ENCODE measurements at places on chromosomes 12 and 14. TPM values are rescaled to one million over a fixed set of nuclear protein-coding genes. Genes with fewer than 3 reads are reported as not detected.

Gene MPHOSPH9
- 22.7 TPM for total RNA-seq

Gene BDKRB2
- 0.25 TPM for total RNA-seq

Gene IL22
- total RNA-seq = not detected

Gene FAM181A
- total RNA-seq = not detected

Gene ALX1
- total RNA-seq = not detected

Gene HSPA2
- 69.5 TPM for total RNA-seq

Gene IL26
- total RNA-seq = not detected

Gene TGM1
- 0.91 TPM for total RNA-seq

Gene CCDC197
- total RNA-seq = 0.97 TPM

Gene NR1H4
- not detected for total RNA-seq

Gene AQP5
- total RNA-seq = 0.44 TPM

Gene ADCY4
- 36.5 TPM for total RNA-seq

Gene GPR65
- 0.21 TPM for total RNA-seq

Gene YLPM1
- total RNA-seq = 44.8 TPM

Gene SERPINA5
- 0.61 TPM for total RNA-seq

GRCh38 chr12:15558915-15559528, 230.2 kb downstream of the EPS8 start:
- H3K4me3 ChIP-seq = no peak overlapping the region
- H3K4me1 ChIP-seq = peaks cover 26% of the 10 kb centered on the region
- H3K36me3 ChIP-seq = no peaks in the 10 kb centered on the region

DNA sequence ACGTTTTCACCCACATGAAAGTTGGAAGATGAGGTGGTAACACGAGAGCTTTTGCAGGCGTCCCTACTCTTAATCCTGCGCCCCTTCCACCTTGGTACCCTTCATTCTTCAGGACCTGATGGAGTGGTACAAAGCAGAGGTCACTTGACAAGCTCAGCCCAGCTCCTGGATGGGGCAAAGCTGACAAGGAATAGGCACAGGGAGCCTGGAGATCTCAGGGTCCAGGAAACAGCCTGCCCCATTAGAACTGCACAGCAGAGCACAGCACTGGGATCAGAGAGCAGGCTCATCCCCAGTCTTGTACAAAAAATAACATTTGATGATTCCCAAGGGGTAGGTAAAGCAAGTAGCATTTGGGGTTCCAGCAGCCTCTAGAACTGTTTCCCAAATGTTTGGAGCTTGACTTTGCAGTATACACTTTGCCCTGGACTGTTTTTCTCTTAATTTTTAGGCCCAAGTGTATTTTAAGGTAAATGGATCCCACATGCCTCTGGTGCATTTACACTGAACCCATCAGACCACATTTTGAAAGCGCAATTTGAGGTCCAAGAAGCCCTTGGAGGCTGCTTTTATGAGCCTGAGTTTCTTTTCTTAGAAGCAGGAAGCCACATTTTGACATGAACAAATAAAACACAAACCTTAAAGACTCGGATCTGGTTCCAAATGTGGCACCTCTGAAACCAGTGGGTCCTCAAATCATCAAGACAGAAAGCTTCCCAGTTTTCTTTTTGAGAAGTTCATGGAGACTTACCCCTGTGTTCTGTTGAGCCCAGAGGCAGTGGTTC, 633 bp downstream of the TC2N start:
- H3K4me1 ChIP-seq = peaks cover under 1% of the 10 kb centered on the region
- DNase-seq = no peak
- no peak overlapping the region for H3K27ac ChIP-seq
- H3K4me3 ChIP-seq = no peak overlapping the region

DNA sequence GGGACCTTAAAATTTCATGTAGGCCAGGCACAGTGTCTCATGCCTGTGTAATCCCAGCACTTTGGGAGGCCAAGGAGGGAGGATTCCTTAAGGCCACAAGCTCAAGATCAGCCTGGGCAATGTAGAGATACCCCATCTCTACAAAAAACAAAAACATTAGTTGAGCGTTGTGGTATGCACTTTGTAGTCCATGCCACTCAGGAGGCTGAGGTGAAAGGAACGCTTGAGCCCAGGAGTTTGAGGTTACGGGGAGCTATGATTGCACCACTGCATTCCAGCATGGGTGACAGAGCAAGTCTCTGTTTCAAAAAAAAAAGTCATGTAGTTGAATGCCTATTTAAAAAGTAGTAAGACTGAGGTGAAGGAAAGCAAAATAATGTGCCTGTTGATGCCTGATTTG, 83.5 kb downstream of the TTC6 start:
- H3K4me1 ChIP-seq = no peaks in the 10 kb centered on the region
- H3K27ac ChIP-seq = no peak overlapping the region
- no peaks in the 10 kb centered on the region for H3K36me3 ChIP-seq

DNA sequence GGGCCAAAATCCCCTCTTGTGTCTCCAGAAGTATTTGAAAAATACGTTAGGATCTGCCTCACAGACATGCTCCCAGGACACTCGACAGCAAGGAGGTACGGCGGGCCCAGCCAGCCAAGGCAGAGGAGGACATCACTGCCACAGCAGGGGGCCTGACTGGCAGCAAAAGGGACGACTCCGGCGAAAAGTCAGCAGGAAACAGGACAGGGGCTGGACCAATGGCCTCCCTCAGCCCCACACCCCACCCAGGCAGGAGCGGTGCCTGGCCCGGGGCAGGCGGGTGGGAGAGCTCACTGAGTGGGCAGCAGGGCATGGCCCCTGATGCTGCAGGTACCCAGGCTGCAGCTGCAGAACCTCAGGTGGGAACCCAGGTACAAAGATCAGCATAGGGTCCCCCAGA, 17.8 kb downstream of the BRF1 start:
- DNase-seq = no peak
- no peaks in the 10 kb centered on the region for H3K36me3 ChIP-seq
- no peaks in the 10 kb centered on the region for H3K27me3 ChIP-seq
- H3K4me3 ChIP-seq = no peak overlapping the region
- H3K27ac ChIP-seq = no peak overlapping the region
- H3K4me1 ChIP-seq = no peaks in the 10 kb centered on the region

GRCh38 chr12:110548678-110549077, 34.4 kb downstream of the PPTC7 start:
- H3K36me3 ChIP-seq = peaks cover 16% of the 10 kb centered on the region
- H3K4me1 ChIP-seq = peaks cover 25% of the 10 kb centered on the region
- no peak overlapping the region for H3K4me3 ChIP-seq
- H3K27me3 ChIP-seq = no peaks in the 10 kb centered on the region
- H3K27ac ChIP-seq = peak overlapping the region; percentile 65

- H3K4me1 ChIP-seq = peaks cover 82% of the 10 kb centered on the region
- H3K36me3 ChIP-seq = no peaks in the 10 kb centered on the region
- H3K27me3 ChIP-seq = no peaks in the 10 kb centered on the region
- H3K27ac ChIP-seq = peak overlapping the region; percentile 96
- peak overlapping the region; percentile 99 for H3K4me3 ChIP-seq
Observed at GRCh38 chr12:56721216-56721615, 3.9 kb downstream of the NACA start.

- H3K4me3 ChIP-seq = no peak overlapping the region
- no peak overlapping the region for H3K27ac ChIP-seq
- H3K27me3 ChIP-seq = no peaks in the 10 kb centered on the region
- H3K36me3 ChIP-seq = no peaks in the 10 kb centered on the region
- DNase-seq = no peak
- H3K4me1 ChIP-seq = peaks cover 6% of the 10 kb centered on the region
Observed at GRCh38 chr12:58420503-58420902, 479.1 kb downstream of the ATP23 start.

GRCh38 chr12:63394983-63395382, 244.0 kb upstream of the AVPR1A start:
- no peaks in the 10 kb centered on the region for H3K36me3 ChIP-seq
- DNase-seq = no peak
- H3K27me3 ChIP-seq = no peaks in the 10 kb centered on the region
- no peak overlapping the region for H3K4me3 ChIP-seq
- no peak overlapping the region for H3K27ac ChIP-seq

DNA sequence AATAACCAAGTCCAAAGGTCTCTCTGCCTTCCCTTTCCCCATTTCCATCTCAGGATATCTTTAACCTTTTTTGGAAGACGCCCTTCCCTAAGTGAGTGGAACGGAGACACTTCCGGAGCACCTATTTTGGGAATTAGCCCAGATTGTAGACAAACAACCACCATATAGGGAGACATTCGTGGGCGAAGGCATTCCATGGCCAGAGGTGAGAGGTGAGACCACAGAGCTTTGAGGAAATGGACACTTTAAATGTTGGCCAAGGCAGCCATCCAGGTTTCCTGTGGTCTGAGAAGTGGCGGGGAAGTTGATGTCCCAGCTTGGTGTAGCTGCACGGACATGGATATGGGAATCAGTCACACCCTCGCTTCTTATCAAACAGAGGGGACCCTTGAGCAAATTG, 69.4 kb upstream of the BDKRB2 start:
- no peak overlapping the region for H3K4me3 ChIP-seq
- peak overlapping the region; percentile 40 for H3K27ac ChIP-seq
- peak; percentile 28 for DNase-seq
- H3K27me3 ChIP-seq = no peaks in the 10 kb centered on the region
- H3K4me1 ChIP-seq = no peaks in the 10 kb centered on the region

GRCh38 chr12:126558810-126559209, 1493.6 kb downstream of the AACS start:
- no peaks in the 10 kb centered on the region for H3K27me3 ChIP-seq
- H3K27ac ChIP-seq = no peak overlapping the region
- no peak overlapping the region for H3K4me3 ChIP-seq

DNA sequence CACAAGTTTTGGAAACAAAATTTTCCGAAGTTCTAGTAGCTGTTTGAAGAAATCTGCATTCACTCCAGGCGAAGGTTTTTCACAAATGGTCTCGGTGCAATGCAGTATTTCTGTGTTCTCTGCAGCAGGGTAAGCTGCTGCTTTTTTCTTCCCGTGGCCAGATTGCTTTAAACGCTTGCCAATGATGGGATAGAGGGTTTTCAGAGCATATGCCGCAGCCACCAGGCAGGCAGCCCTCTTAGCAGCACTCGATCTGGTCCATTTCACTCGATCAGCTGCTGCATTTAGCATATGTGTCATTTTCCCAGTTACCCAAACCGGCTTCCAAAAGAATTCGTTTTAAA, 315 bp downstream of the ABCD2 start:
- H3K4me3 ChIP-seq = peak overlapping the region; percentile 55
- no peaks in the 10 kb centered on the region for H3K27me3 ChIP-seq
- no peaks in the 10 kb centered on the region for H3K4me1 ChIP-seq
- H3K27ac ChIP-seq = peak overlapping the region; percentile 84
- DNase-seq = no peak

DNA sequence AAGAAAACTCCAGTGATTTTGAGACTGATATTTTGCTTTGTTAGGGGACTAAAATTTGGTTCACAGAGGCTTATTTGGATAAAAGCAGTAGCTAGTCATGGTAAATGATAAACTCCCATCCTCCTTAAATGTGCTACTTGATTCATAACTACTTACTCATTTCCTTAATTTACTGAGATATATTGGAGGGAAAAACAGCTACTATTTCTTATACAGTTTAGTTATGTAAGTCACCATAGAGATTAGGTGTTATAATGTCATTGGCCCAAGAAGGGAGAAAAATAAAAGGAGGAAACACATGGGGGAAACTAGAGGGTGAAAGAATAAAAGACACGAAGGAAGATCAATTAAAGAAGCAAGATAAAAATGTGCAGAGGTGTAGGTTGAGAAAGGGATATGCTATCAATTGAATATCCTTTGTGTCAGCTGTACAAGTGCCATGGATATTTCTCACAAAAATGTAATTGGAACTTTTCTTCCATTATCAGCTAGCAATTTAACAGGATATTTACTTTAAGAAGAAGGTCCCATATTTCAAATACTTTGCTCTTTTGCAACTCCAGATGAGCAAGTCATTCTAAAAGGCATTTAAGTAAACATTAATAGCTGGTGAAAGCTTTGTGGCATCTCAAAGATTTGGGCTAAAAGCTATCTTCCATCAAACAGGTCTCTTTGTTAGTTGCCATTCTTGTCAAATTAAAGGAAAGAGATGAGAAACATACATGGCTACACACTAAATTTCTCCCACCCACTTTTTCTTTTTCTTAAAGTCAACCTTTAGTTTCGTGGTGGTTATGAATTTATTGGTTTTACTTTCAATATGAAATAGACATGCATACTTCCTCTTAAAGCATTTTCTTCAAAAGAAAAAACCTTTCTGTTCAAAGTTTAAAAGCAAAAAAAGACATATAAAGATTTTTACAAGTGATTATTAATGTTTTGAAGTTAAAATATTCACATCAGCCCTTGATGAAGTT, 439.5 kb downstream of the CCER1 start:
- no peaks in the 10 kb centered on the region for H3K4me1 ChIP-seq
- H3K4me3 ChIP-seq = no peak overlapping the region
- H3K27me3 ChIP-seq = no peaks in the 10 kb centered on the region
- H3K36me3 ChIP-seq = no peaks in the 10 kb centered on the region
- no peak overlapping the region for H3K27ac ChIP-seq

- no peaks in the 10 kb centered on the region for H3K27me3 ChIP-seq
- DNase-seq = no peak
- H3K4me3 ChIP-seq = no peak overlapping the region
- H3K27ac ChIP-seq = no peak overlapping the region
- no peaks in the 10 kb centered on the region for H3K4me1 ChIP-seq
Observed at GRCh38 chr12:122999196-122999946, 18.9 kb downstream of the ARL6IP4 start.

GRCh38 chr12:95548056-95548538, 3.2 kb downstream of the USP44 start:
- no peaks in the 10 kb centered on the region for H3K27me3 ChIP-seq
- no peak overlapping the region for H3K27ac ChIP-seq
- H3K4me1 ChIP-seq = no peaks in the 10 kb centered on the region
- H3K36me3 ChIP-seq = no peaks in the 10 kb centered on the region
- H3K4me3 ChIP-seq = peak overlapping the region; percentile 76

GRCh38 chr12:117968826-117969659, at the start of gene KSR2:
Gene KSR2, minus strand, starts transcription at chr12:117968990. Its CDS starts 735 bp downstream, at chr12:117968255.
- H3K27me3 ChIP-seq = peaks cover 77% of the 10 kb centered on the region
- H3K4me1 ChIP-seq = peaks cover 5% of the 10 kb centered on the region
- peak within 1 kb of the TSS; percentile 31 for H3K4me3 ChIP-seq
- no peaks in the 10 kb centered on the region for H3K36me3 ChIP-seq
- DNase-seq = peak; percentile 3

DNA sequence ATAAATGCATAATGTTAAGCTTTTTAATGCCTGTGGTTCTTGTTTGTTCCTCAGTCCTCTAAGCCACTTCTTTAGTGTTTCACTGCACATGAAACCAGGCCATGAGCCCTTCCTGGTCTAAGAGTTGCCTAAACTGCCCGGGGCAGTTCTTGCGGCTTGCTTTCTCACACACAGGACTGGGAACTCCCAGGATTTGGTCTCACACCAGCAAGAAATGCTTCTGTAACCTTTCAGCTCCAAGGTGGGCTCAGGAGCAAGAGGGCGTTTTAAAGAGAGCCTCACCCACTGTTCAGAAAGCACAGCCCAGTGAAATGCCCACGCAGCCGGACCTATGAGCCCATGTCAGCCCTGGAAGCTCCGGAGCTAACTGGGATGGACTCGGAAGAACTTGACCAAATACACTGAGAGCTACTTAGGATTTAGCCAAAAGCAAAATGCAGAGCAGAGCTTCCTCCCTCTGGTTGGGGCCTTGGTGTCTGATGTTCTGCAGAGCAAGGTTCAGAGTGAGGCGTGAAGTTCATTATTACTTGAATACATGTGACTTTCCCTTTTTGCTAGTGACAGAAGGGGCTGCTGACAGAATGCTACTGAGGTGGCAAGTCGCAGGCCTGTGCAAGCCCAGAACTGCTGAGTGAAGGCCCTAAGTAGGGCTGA, 23.4 kb downstream of the SLC25A29 start:
- no peaks in the 10 kb centered on the region for H3K27me3 ChIP-seq
- H3K27ac ChIP-seq = no peak overlapping the region
- no peak overlapping the region for H3K4me3 ChIP-seq
- peaks cover 9% of the 10 kb centered on the region for H3K36me3 ChIP-seq
- no peak for DNase-seq

GRCh38 chr12:75591628-75592027, 80.2 kb upstream of the KRR1 start:
- no peaks in the 10 kb centered on the region for H3K4me1 ChIP-seq
- DNase-seq = no peak
- H3K27me3 ChIP-seq = no peaks in the 10 kb centered on the region

Data from heart right ventricle (tissue), 16 donors.